SJSA1 (cell line): ENCODE measurements at places on chromosomes 4 and X. TPM values are rescaled to one million over a fixed set of nuclear protein-coding genes. Genes with fewer than 3 reads are reported as not detected.
A peak's percentile ranks its signal among the peaks of the same experiment; 100 is the strongest.

UBE2K gene
- 13.3 and 16.8 TPM in 2 replicates for total RNA-seq

DNA sequence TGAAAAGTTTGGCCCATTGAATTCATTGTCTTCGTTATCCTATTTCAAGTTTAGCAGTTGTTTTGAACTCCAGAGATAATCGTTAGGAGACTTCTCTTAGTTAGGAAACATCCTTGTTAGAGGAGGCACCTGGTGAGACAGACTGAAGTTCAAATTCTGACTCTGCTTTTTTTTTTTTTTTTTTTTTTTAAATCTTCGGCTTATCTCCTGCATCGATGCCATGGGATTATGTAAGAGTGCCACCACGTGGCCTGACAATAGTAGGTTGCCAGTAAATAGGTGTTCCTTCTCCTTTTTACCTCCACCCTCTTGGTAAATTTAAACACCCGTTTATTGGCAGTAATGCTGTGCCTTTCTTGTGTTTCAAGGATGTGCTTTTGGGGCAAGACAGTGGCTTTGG lies 149.3 kb downstream of the SOWAHB start:
- peaks cover 40% of the 10 kb centered on the region for H3K4me1 ChIP-seq
- no peak for DNase-seq
- no peak overlapping the region for H3K27ac ChIP-seq
- H3K4me3 ChIP-seq = no peak overlapping the region
- H3K27me3 ChIP-seq = no peaks in the 10 kb centered on the region

TLR2 gene
- total RNA-seq = not detected in 2 replicates

TAF7L gene
- 0.08 TPM in 1 of 2 replicates, not detected in the other for total RNA-seq

- no peaks in the 10 kb centered on the region for H3K27me3 ChIP-seq
- peaks cover 47% of the 10 kb centered on the region for H3K4me1 ChIP-seq
- H3K36me3 ChIP-seq = no peaks in the 10 kb centered on the region
- no peak overlapping the region for H3K27ac ChIP-seq
- DNase-seq = peak; percentile 58
- H3K4me3 ChIP-seq = no peak overlapping the region
These were observed 247.1 kb downstream of the BCOR start for GRCh38 chrX:39850630-39851152.

IBSP gene
- total RNA-seq = 0.19 and 0.21 TPM in 2 replicates

- H3K27me3 ChIP-seq = no peaks in the 10 kb centered on the region
- H3K27ac ChIP-seq = no peak overlapping the region
- no peaks in the 10 kb centered on the region for H3K36me3 ChIP-seq
These were observed 265.5 kb upstream of the FTHL17 start for GRCh38 chrX:31337332-31337731.

DNA sequence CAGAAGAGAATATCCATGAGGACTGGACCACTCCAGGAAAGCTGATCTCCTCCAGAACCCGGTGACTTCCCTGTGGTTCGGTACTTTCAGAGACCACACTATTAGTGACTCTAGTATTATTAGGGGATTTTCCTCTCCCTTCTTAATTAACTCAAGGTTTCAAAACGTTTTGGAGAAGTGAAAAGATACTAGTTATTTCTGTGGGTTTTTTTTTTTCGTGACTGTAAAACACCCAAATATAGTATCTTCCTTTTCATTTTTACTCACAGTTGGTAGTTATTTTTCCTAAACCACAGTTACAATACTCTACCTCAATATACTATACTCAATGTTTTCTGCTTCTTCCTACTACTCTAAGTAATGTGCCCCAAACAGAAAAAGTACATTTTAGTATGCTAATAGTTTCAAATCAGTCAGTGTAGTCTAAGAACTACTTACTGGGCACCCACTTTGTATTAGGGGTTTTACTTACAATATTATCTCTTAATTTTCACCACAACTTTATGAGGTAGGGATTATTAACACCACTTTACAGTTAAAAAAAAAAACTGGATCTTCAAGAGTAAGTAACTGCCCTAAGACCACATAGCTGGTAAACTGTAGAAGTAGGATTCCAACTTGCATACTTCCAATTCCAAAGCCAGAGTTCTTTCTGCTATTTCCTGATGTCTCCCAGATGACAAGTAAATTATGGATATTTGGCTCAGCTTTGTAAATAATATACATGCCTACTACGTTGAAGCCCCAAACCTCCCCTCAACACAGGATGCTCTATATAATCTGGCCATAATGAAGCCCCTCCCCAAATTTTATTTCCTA lies 45.0 kb downstream of the SLC9A7 start:
- no peaks in the 10 kb centered on the region for H3K36me3 ChIP-seq
- no peaks in the 10 kb centered on the region for H3K4me1 ChIP-seq
- no peak for DNase-seq
- no peak overlapping the region for H3K4me3 ChIP-seq
- no peaks in the 10 kb centered on the region for H3K27me3 ChIP-seq

DNA sequence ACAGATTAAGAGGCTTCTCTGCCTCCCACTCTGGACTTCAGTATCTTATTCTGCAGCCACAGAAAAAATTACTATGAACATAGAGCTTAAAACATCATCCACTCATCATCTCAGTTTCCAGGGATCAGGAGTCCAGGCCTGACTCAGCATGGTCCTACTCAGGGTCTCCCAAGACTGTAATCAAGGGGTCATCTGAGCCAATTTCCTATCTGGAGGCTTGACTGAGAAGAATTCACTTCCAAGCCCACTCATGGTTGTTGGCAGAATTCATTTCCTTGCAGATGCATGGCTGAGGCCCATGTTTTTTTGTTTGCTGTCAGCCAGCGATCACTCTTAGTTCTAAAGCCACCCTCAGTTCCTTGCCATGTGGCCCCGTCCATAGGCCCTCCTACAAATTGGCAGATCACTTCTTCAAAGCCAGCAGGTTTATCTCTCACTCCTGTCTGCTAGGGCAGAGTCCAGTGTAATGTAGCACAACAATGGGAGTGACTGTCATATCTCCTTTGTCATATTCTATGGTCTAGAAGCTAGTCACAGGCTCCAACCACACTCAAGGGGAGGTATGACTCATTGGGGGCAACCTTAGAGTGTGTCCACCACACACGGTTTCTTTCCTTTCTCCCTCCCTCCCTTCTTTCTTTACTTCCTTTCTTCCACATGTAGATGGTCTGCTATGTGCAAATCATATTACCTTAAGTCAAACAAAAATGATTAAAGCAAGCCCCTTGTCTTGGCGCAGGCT lies 251.6 kb downstream of the QDPR start:
- H3K4me1 ChIP-seq = peaks cover 13% of the 10 kb centered on the region
- H3K36me3 ChIP-seq = no peaks in the 10 kb centered on the region
- DNase-seq = peak; percentile 68
- no peak overlapping the region for H3K4me3 ChIP-seq
- H3K27ac ChIP-seq = peak overlapping the region; percentile 12; the same call in 1 of the 2 replicates

GRCh38 chr4:150297861-150298474 lies 219.7 kb downstream of the DCLK2 start:
- H3K4me1 ChIP-seq = peaks cover 5% of the 10 kb centered on the region
- H3K27me3 ChIP-seq = no peaks in the 10 kb centered on the region
- no peak overlapping the region for H3K27ac ChIP-seq
- DNase-seq = peak; percentile 47
- H3K4me3 ChIP-seq = no peak overlapping the region

DNA sequence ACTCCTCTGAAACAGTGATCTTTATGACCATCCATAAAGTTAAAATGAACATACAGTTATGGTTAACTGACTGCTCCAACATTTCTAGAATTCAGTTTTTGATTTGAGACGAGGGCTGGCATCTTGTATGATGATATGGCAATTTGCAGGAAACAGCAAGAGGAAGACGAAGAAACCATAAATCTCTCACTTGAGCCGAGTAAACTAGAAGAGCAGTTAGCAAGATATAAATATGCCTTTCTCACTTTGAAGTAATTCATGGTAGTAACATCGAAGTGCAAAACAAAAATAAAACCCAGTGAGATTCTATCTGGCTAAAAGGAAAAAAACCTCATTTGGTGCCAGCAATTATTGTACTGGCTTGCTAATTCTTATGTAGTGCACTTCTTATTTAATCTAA lies 139.0 kb upstream of the SPRY1 start:
- 0 out of 2 replicates have a peak, but pooled peaks cover 4% of the 10 kb centered on the region for H3K36me3 ChIP-seq
- H3K27ac ChIP-seq = no peak overlapping the region
- H3K27me3 ChIP-seq = no peaks in the 10 kb centered on the region

DNA sequence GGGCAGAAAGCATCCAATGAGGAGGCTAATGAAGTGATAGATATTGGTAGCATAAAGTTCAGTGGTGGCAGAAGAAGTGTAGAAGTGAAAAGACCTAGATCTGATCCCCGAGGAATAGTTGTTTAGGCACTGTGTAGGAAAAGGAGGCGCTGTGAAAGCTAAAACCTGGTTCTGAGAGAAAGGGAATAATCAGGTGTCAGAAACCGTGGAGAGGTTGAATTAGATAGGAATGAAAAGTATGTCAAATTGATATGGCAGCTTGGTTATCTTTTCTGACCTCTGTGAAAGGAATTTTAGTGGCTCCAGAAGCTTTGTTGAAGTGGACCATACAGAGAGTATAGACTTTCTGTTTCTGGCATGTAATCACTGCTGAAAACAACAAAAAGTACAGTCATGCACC lies 30.8 kb upstream of the CCDC160 start:
- H3K36me3 ChIP-seq = no peaks in the 10 kb centered on the region
- no peak for DNase-seq
- H3K4me3 ChIP-seq = no peak overlapping the region
- H3K27me3 ChIP-seq = no peaks in the 10 kb centered on the region

GRCh38 chrX:112083624-112084326 lies 1.2 kb upstream of the TRPC5 start:
- DNase-seq = no peak
- H3K36me3 ChIP-seq = no peaks in the 10 kb centered on the region
- H3K4me3 ChIP-seq = no peak overlapping the region
- no peak overlapping the region for H3K27ac ChIP-seq
- no peaks in the 10 kb centered on the region for H3K27me3 ChIP-seq

GRCh38 chrX:112941209-112941837 lies 100.7 kb upstream of the AMOT start:
- no peak overlapping the region for H3K4me3 ChIP-seq
- no peak overlapping the region for H3K27ac ChIP-seq
- no peaks in the 10 kb centered on the region for H3K27me3 ChIP-seq
- H3K36me3 ChIP-seq = no peaks in the 10 kb centered on the region
- H3K4me1 ChIP-seq = no peaks in the 10 kb centered on the region

CT45A7 gene
- not detected in 2 replicates for total RNA-seq

- no peak overlapping the region for H3K4me3 ChIP-seq
- no peaks in the 10 kb centered on the region for H3K36me3 ChIP-seq
- no peaks in the 10 kb centered on the region for H3K27me3 ChIP-seq
- DNase-seq = no peak
These were observed 18.4 kb upstream of the STK26 start for GRCh38 chrX:132004728-132005127.

CCSER1 gene
- not detected in 2 replicates for total RNA-seq

DNA sequence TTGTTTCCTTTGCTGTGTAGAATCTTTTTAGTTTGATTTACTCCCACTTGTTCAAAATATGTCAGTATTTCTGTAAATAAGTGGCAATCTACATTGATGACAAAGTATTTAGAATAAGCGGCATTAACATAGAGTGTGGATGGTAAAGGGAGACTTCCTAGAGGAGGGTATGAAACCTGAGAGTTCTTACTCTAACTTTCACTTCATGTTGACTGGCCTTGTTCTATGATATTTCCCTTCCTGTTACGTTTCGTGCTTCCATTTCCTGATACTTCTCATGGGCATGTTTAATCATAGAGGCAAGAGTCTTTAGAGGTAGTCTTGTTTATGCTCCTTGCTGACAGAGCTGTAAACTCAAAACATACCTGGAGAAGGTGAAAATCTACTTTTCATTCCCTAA lies 408.9 kb downstream of the GLUD2 start:
- no peaks in the 10 kb centered on the region for H3K4me1 ChIP-seq
- H3K27ac ChIP-seq = no peak overlapping the region
- no peak overlapping the region for H3K4me3 ChIP-seq
- no peaks in the 10 kb centered on the region for H3K36me3 ChIP-seq
- no peak for DNase-seq

GRCh38 chr4:80060804-80061203 lies 12.2 kb downstream of the ANTXR2 start:
- peaks cover 11% of the 10 kb centered on the region for H3K4me1 ChIP-seq
- DNase-seq = no peak
- peaks cover 44% of the 10 kb centered on the region for H3K36me3 ChIP-seq
- no peak overlapping the region for H3K4me3 ChIP-seq

SPIN4 gene
- total RNA-seq = 13.3 and 21.7 TPM in 2 replicates

DNA sequence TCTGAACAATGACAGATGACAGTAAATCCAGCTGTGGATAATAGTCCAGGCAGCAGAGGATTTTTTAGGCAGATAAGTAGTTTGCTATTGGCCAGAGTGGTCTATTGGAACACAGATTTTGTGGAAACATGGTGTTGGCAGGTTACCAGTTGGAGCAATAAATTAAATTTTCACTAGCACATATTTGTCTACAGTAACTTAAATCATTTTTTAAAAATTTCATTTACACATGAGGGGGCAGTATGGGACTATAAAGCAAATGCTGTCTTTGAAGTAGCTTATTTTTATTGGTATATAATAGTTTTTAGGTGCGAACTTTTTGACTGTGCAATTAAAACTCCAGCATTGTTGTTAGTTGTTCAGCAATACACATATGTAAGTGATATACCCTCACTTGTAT lies 289.8 kb downstream of the ARHGAP10 start:
- no peak overlapping the region for H3K27ac ChIP-seq
- DNase-seq = no peak
- no peak overlapping the region for H3K4me3 ChIP-seq
- no peaks in the 10 kb centered on the region for H3K27me3 ChIP-seq

GRCh38 chr4:176001151-176002006 lies 64.3 kb upstream of the WDR17 start:
- peaks cover 23% of the 10 kb centered on the region for H3K27me3 ChIP-seq
- H3K4me1 ChIP-seq = peaks cover 8% of the 10 kb centered on the region
- no peak overlapping the region for H3K27ac ChIP-seq
- peak; percentile 6 for DNase-seq
- H3K36me3 ChIP-seq = no peaks in the 10 kb centered on the region

GRCh38 chr4:153000076-153000420 lies 63.9 kb downstream of the FHDC1 start:
- DNase-seq = no peak
- peaks cover 16% of the 10 kb centered on the region for H3K4me1 ChIP-seq
- H3K27ac ChIP-seq = no peak overlapping the region
- no peaks in the 10 kb centered on the region for H3K27me3 ChIP-seq
- H3K36me3 ChIP-seq = no peaks in the 10 kb centered on the region

DNA sequence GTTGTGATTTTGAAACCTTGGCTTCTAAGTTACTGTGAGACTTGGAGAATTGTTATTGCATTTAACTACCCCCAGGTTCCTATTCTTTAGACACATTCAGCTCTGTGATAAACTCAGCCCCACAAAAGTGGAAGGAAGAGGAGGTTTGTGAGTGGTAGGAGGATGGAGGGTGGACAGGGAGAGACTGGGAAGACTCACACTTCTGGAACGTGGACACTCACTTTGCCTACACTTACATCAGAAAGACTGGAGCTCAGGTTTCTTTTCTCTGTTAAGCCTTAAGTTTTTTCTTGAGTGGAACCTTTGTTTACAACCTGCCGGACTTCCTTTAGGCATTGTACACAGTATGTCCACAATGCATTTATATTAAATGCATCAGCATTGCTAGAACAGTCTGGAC lies 99.0 kb downstream of the AREG start:
- H3K36me3 ChIP-seq = no peaks in the 10 kb centered on the region
- H3K27ac ChIP-seq = 0 out of 2 replicates have a peak overlapping the region, but pooled peaks have one; percentile 15
- H3K4me1 ChIP-seq = peaks cover 41% of the 10 kb centered on the region
- H3K4me3 ChIP-seq = no peak overlapping the region
- no peaks in the 10 kb centered on the region for H3K27me3 ChIP-seq

DHRSX gene
- 19.3 and 23.9 TPM in 2 replicates for total RNA-seq

GRCh38 chr4:168308912-168309311 lies 9.6 kb downstream of the DDX60 start:
- no peaks in the 10 kb centered on the region for H3K27me3 ChIP-seq
- no peak overlapping the region for H3K4me3 ChIP-seq
- DNase-seq = no peak
- no peaks in the 10 kb centered on the region for H3K36me3 ChIP-seq
- H3K27ac ChIP-seq = no peak overlapping the region
